Femur (tissue), 1 donor: ENCODE measurements at places on chromosomes 2 and 18.

- DNase-seq = no peak
These were observed 138.1 kb upstream of the ALKAL2 start for GRCh38 chr2:425947-426346.

DNA sequence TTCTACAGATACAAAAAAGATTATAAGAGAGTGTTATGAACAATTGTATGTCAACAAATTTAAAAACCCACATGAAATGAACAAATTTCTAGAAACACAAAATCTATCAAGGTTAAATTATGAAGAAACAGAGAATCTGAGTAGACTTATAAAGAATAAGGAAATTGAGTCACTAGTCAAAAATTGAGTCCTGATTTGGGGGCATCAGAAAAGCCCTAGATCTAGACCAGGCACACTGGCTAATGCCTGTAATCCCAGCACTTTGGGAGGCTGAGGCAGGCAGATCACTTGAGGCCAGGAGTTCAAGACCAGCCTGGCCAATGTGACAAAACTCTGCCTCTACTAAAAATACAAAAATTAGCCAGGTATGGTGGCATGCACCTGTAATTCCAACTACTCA lies 15.3 kb upstream of the SPR start:
- DNase-seq = no peak

- DNase-seq = no peak
These were observed 331 bp downstream of the SERPINE2 start for GRCh38 chr2:224038830-224039079.

GRCh38 chr18:7116792-7117389 lies 706 bp downstream of the LAMA1 start:
- DNase-seq = peak; percentile 27

DNA sequence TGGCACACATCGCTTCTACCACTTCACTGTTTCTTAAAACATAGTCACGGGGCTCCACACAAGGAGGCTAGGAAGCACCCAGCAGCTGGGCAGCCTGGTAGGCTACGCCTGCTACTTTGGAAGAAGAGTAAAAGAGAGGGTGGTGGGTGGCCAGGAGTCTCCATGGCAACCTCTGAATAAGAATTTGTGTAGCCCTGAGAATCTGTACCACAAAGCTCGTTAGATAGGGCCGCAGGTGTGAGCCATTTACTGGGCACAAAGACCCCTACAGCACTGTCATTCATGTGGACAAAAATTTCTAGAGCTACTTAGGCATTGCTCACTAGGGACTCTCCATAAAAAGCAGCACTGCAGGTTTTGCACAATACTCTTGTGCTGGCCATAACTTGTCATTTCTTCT lies 166.4 kb upstream of the MSH6 start:
- no peak for DNase-seq

DNA sequence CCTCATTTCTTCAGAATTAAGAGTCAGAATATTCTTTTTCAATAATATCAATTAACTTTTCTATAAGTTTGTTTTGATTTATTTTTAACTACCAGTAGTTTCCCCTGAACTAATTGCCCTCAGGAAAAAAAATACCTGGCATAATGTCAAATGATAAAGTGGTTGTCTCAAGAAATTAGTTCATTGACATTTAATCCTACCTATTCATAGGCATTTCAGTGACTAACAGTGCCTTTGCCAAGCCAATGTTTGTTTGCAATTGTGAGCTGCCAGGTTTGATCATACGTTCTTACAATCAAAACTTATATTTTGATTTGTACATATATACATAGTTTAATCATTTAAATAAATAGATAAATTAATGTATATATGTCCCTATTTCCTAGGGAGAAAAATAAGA lies 267.3 kb upstream of the MC4R start:
- no peak for DNase-seq

- no peak for DNase-seq
These were observed 59.3 kb upstream of the MYO3B start for GRCh38 chr2:170118641-170119040.

DNA sequence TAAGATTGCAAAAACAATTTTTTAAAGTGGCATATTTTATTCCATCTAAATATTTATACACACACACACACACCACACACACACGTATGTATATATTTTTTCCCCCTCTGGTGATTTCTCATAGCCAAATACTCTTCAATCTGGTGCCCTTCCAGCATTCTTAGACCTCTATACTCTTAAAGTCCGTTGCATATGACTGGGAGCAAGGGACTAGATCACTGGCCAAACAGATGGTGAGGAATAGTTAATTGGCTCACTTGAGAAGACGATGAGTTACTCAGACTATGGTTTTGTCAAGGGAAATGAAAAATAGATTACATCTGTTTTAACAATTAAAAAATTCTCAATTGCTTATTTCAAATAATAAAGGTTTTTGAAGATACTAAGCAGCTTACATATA lies 512.5 kb upstream of the LRRTM4 start:
- peak; percentile 27 for DNase-seq
